Neural progenitor cell (in vitro differentiated cells): ENCODE measurements at places on chromosomes 5 and 9. TPM values are rescaled to one million over a fixed set of nuclear protein-coding genes. Genes with fewer than 3 reads are reported as not detected.
A peak's percentile ranks its signal among the peaks of the same experiment; 100 is the strongest.

- H3K4me1 ChIP-seq: no peaks in the 10 kb centered on the region
- no peaks in the 10 kb centered on the region for H3K36me3 ChIP-seq
- H3K27ac ChIP-seq: no peak overlapping the region
- H3K27me3 ChIP-seq: no peaks in the 10 kb centered on the region
- no peak overlapping the region for H3K4me3 ChIP-seq
These were observed 55.1 kb upstream of the NRARP start for GRCh38 chr9:137357166-137357565.

- no peak overlapping the region for H3K4me3 ChIP-seq
- no peak overlapping the region for H3K27ac ChIP-seq
- H3K36me3 ChIP-seq: no peaks in the 10 kb centered on the region
These were observed 29.4 kb downstream of the FAM240B start for GRCh38 chr9:38690574-38690973.

DNA sequence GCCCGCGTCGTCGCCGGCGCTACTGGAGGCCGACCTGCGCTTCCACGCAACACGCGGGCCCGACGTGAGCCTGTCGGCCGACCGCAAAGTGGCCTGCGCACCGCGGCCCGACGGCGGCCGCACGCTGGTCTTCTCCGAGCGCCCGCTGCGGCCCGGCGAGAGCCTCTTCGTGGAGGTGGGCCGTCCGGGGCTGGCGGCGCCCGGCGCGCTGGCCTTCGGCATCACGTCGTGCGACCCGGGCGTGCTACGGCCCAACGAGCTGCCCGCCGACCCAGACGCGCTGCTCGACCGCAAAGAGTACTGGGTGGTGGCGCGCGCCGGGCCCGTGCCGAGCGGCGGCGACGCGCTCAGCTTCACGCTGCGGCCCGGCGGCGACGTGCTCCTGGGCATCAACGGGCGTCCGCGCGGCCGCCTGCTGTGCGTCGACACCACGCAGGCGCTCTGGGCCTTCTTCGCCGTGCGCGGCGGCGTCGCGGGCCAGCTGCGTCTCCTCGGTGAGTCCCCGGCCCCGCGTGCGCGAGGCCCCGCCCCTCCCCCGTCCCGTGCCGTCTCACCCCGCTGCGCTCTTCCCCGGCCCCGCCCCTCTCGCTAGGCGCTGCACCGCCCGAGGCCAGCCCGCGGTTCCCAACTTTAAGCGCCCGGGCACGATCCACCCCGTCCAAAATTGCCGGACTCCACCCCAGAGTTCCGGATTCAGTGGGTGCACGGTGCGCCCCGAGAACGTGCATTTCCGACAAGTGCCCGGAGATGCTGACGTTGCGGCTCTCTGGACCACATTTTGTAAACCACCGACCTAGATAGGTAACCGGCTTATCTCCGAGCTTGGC, 42.8 kb downstream of the NEURL1B start:
- H3K4me1 ChIP-seq: no peaks in the 10 kb centered on the region
- H3K36me3 ChIP-seq: no peaks in the 10 kb centered on the region
- DNase-seq: peak; percentile 67
- H3K27me3 ChIP-seq: peaks cover 44% of the 10 kb centered on the region
- no peak overlapping the region for H3K27ac ChIP-seq

DNA sequence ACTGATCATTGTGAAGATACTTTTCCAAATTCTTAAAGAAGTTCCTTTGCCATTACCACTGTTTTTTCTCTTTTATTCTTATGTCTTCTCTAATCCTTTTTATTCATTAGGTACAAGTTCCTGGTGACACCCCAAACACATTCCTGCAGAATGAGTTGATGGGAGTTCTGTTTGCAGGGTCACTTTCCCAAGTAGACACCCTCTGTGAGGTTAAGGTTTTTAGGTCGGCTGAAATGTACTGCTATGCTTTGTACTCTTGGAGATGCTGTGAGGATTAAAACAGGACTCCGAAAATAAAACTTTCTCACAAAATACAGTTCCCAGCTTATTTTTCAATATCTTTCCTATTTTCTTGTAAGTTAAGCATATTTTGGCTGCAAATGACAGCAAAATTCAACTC, 143.3 kb upstream of the TLE4 start:
- no peak overlapping the region for H3K4me3 ChIP-seq
- H3K27ac ChIP-seq: no peak overlapping the region
- H3K36me3 ChIP-seq: no peaks in the 10 kb centered on the region
- no peak for DNase-seq

DNA sequence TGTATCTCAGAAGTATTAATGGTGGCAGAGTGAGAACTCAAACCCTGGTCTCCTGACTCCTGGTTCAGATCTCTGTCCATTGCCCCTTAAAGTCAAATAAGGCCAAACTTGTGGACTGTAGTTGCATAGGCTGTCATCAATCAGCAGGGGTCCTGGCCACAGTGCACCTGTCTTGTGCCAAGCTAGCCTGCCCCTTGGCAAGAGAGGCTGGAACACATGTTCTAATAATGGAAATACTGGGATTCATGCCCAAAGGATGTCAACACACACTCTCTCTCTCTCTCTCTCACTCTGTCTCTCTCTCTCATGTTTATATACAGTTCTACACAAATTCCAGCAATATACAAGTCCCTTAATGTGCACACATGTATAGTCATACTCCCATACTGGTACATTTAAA, 44.3 kb downstream of the GLRA1 start:
- no peak for DNase-seq
- H3K4me3 ChIP-seq: no peak overlapping the region
- no peak overlapping the region for H3K27ac ChIP-seq
- H3K4me1 ChIP-seq: no peaks in the 10 kb centered on the region
- peaks cover 57% of the 10 kb centered on the region for H3K27me3 ChIP-seq

DNA sequence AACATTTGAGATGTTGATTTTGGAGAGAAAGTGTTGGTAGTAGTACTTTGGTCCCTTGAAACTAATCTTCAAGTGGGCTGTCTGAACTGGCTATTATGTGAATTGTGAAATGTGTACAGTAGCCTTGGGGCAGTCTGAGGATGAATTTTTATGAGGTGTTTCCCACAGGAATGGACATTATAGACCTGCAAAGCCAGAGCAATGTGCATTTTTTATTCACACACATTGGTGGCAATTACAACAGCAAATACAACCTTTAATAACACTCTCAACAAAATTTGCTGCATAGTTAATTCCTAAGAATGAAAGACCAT, 147.0 kb downstream of the PAM start:
- H3K36me3 ChIP-seq: no peaks in the 10 kb centered on the region
- H3K27ac ChIP-seq: no peak overlapping the region
- H3K27me3 ChIP-seq: no peaks in the 10 kb centered on the region

DNA sequence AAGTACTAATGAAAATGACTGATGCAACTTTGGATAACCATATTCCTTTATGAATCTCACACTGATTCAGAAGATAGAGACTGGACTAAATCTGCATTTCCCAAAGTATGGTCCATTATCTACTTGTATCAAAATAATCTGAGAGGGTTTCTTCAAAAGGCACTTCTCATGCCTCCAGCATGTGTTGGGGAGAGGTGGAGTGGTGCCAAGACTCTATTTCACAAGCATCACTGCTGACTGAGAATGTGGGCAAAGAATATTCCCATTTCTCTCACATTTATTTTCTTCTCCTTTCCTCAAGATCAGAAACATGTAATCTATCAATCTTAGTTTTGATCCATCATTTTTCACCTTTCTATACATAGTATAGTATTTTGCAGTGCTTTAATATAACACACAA, 135.4 kb downstream of the GABRB2 start:
- no peaks in the 10 kb centered on the region for H3K36me3 ChIP-seq
- H3K27ac ChIP-seq: no peak overlapping the region
- H3K4me3 ChIP-seq: no peak overlapping the region

- no peaks in the 10 kb centered on the region for H3K36me3 ChIP-seq
- no peak overlapping the region for H3K27ac ChIP-seq
- H3K27me3 ChIP-seq: no peaks in the 10 kb centered on the region
- DNase-seq: no peak
- no peak overlapping the region for H3K4me3 ChIP-seq
These were observed 58.7 kb upstream of the NFIB start for GRCh38 chr9:14372437-14373335.

- H3K36me3 ChIP-seq: no peaks in the 10 kb centered on the region
- no peak for DNase-seq
- no peaks in the 10 kb centered on the region for H3K4me1 ChIP-seq
- no peaks in the 10 kb centered on the region for H3K27me3 ChIP-seq
- no peak overlapping the region for H3K4me3 ChIP-seq
These were observed 29.3 kb downstream of the B4GALT1 start for GRCh38 chr9:33137781-33138264.

Gene TRIM41
- total RNA-seq: 8.1 and 24.2 TPM in 2 replicates

Gene HOMER1
- 30.8 and 41.6 TPM in 2 replicates for total RNA-seq

- H3K4me1 ChIP-seq: peaks cover 17% of the 10 kb centered on the region
- no peak overlapping the region for H3K27ac ChIP-seq
- H3K27me3 ChIP-seq: no peaks in the 10 kb centered on the region
These were observed 20.4 kb downstream of the TENT4A start for GRCh38 chr5:6733411-6734242.

Gene GAS1
- total RNA-seq: 68.1 and 104 TPM in 2 replicates

Gene NTRK2
- total RNA-seq: 0.02 and 0.03 TPM in 2 replicates

Gene SCGB3A2
- total RNA-seq: not detected in 2 replicates

DNA sequence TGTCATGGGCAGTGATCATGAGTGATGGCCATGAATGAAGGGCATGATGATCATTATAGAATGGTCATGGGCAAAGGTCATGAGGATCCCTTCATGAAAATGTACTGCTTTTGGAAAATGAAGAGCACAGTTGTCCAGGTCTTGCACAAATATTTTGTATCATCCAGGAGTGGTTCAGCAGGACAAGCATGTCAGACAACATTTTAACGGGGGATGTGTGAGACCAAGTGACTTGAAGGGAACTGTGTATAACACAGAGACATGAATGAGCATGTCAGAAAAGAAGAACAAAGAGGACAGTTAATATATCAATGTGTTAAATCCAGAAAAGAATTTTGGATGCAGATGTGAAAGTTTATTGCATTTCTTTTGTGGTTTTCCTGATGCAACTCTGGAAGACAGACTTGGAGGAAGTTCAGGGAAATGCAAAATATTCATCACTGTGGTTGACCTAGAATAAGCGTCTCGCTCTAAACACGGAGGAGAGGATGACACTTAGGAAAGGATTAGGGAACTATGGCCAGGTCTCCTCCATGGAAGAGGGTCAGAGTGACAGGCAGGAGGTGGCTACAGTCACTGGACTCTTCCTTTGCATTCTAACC, 116.1 kb upstream of the IRX4 start:
- no peak overlapping the region for H3K4me3 ChIP-seq
- no peak for DNase-seq
- H3K27me3 ChIP-seq: no peaks in the 10 kb centered on the region
- H3K4me1 ChIP-seq: no peaks in the 10 kb centered on the region
- H3K27ac ChIP-seq: no peak overlapping the region
- H3K36me3 ChIP-seq: no peaks in the 10 kb centered on the region

- no peaks in the 10 kb centered on the region for H3K36me3 ChIP-seq
- H3K4me3 ChIP-seq: no peak overlapping the region
- H3K27me3 ChIP-seq: no peaks in the 10 kb centered on the region
- H3K4me1 ChIP-seq: peaks cover 18% of the 10 kb centered on the region
- no peak overlapping the region for H3K27ac ChIP-seq
- DNase-seq: no peak
These were observed 211.6 kb upstream of the TMEM161B start for GRCh38 chr5:88480245-88480644.

DNA sequence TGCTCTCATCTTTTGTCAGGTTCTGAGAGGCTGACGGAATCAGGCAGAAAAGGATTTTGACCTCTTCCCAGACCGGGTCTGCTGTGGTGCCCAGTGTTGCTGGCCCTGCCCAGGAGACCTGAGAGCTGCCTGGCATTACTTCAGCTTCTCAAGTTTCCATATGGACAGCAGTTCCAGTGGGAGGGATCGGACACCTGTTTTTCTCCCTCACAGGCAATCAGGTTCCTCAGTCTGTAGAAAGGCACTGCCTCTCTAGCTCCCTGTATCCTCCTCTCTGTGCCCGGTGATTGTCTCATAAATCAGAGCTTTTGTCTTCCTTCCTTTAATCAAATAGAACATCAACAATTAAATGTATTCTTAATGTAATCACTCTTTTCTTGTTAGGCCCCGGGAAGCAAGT, 198.7 kb downstream of the SEMA6A start:
- H3K4me3 ChIP-seq: no peak overlapping the region
- no peak for DNase-seq

GRCh38 chr5:14510880-14511279, 70.7 kb upstream of the OTULINL start:
- no peak for DNase-seq
- H3K27ac ChIP-seq: no peak overlapping the region
- H3K4me3 ChIP-seq: no peak overlapping the region

Gene THBS4
- 31.6 and 40.5 TPM in 2 replicates for total RNA-seq

Gene IL3
- not detected in 2 replicates for total RNA-seq

DNA sequence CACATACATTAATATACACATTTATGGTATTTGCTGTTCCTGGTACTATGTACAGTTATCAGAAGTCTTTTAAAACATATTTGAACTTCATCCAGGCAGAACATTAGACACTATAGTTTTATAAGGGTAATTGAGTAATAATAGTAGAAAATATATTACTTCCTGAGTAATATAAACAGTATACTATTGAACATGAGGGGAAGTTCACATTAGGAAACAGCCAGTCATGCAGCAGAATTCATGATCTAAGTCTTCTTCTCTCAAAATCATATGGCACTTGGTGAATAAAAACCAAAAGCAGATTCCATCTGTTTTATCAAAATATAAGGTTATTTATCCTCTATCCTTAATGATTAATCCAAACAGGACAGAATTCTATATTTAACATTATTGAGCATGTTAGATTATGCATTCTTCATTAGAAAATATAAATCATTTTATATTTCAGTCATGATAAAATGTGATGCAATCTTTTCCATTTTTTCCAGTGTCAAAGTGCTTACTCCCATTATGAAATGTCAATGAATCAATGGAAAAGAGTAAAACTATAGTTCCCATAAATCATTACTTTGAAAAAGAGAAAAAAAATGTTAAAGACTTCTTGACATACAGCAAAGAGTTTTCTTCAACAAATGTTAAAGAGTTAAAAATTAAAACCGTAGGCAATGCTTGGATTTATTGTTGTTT, 584.3 kb upstream of the TUSC1 start:
- no peaks in the 10 kb centered on the region for H3K27me3 ChIP-seq
- H3K4me1 ChIP-seq: no peaks in the 10 kb centered on the region
- no peaks in the 10 kb centered on the region for H3K36me3 ChIP-seq
- no peak overlapping the region for H3K27ac ChIP-seq
- no peak for DNase-seq
- H3K4me3 ChIP-seq: no peak overlapping the region

GRCh38 chr5:136242611-136243010, 49.6 kb upstream of the SMIM32 start:
- H3K36me3 ChIP-seq: no peaks in the 10 kb centered on the region
- DNase-seq: no peak
- H3K27ac ChIP-seq: no peak overlapping the region
- no peaks in the 10 kb centered on the region for H3K27me3 ChIP-seq

Gene CA9
- 0.09 and 0.25 TPM in 2 replicates for total RNA-seq

Gene ITK
- total RNA-seq: not detected in 2 replicates
